ENCODE measurements at places on chromosomes 12 and 14. TPM values are rescaled to one million over a fixed set of nuclear protein-coding genes. Genes with fewer than 3 reads are reported as not detected.

DNA sequence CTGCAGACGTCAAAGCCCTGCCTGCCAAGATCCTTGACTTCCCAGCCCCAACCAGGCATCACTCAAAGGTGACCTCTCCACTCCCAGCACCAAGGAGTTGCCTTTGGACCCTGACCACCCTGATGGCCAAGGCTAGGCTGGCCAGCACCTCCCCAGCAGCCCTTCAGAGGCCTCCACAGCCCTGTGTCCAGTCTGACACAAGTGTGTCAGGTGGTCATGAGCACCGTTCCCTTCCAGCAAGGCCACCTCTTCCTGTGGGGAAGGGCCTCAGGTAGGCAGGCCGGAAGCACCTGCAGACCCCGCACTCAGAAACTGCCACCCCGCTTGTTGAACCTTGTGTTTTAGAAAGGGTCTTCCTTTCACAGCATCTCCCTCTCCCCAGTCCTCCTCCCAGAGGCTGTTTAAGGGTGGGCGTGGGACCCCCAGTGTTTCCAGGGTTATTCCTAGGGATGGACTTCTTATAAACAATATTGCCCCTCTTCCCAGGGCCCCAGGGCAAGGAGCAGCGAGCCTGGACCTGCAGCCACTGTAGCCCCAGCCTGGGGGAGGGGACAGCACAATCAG is 13.2 kb upstream of the INF2 start:
- H3K36me3 ChIP-seq = no peaks in the 10 kb centered on the region
- H3K27ac ChIP-seq = no peak overlapping the region
- H3K4me1 ChIP-seq = peaks cover 20% of the 10 kb centered on the region
- DNase-seq = no peak

- H3K4me1 ChIP-seq = no peaks in the 10 kb centered on the region
- no peaks in the 10 kb centered on the region for H3K36me3 ChIP-seq
- H3K27me3 ChIP-seq = no peaks in the 10 kb centered on the region
- no peak overlapping the region for H3K4me3 ChIP-seq
- H3K27ac ChIP-seq = no peak overlapping the region
Observed at GRCh38 chr12:109727746-109728726, 14.4 kb downstream of the FAM222A start.

- no peak overlapping the region for H3K4me3 ChIP-seq
- H3K27me3 ChIP-seq = no peaks in the 10 kb centered on the region
- H3K27ac ChIP-seq = no peak overlapping the region
- no peaks in the 10 kb centered on the region for H3K4me1 ChIP-seq
- no peaks in the 10 kb centered on the region for H3K36me3 ChIP-seq
Observed at GRCh38 chr12:111157486-111157885, 211.4 kb downstream of the PHETA1 start.

PPFIBP1 gene
- total RNA-seq = 37.5 TPM

NDUFB1 gene
- total RNA-seq = 229 TPM

GRCh38 chr12:69466867-69467266 is 3.3 kb upstream of the FRS2 start:
- no peaks in the 10 kb centered on the region for H3K27me3 ChIP-seq
- H3K27ac ChIP-seq = no peak overlapping the region
- H3K4me1 ChIP-seq = peaks cover 11% of the 10 kb centered on the region
- H3K4me3 ChIP-seq = no peak overlapping the region
- H3K36me3 ChIP-seq = no peaks in the 10 kb centered on the region
- no peak for DNase-seq

DNA sequence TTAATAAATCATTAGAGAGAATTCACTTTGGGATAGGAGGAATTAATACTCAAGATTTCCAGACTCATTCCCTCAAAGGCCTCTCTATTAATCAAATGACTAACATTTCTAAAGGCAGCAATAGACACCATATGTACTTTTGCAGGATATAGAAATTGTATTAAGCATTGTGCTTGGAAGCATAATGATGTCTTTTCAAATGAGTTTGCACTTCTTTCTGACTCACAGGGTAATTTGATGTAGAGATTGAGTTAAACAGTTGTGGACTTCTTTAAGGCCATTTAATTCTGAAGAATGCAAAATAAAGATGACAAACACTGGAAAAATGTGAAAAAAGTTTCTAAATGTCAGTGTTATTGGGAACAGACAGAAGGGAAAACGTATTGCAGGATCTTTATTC is 63.4 kb upstream of the CSRP2 start:
- H3K36me3 ChIP-seq = no peaks in the 10 kb centered on the region
- no peak overlapping the region for H3K4me3 ChIP-seq
- no peaks in the 10 kb centered on the region for H3K27me3 ChIP-seq
- H3K27ac ChIP-seq = no peak overlapping the region

DAAM1 gene
- total RNA-seq = 42.1 TPM

DNA sequence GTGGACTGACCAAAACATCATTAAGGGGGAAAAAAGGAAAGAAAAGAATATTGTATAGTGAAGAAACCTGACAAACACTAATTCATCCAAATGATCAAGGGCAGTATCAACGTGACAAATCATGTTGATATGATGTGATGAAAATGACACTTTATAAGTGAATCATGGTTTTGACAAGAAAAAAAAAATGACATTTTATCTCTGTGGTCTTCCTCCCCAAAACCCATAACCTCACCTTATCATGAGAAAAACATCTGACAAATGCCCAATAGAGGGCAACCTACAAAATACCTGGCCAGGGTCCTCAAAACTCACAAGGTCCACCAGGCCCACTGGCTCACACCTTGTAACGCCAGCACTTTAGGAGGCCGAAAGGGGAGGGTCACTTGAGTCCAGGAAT is 13.8 kb downstream of the TMED10 start:
- H3K27me3 ChIP-seq = no peaks in the 10 kb centered on the region
- no peak for DNase-seq
- H3K27ac ChIP-seq = no peak overlapping the region
- no peak overlapping the region for H3K4me3 ChIP-seq
- H3K4me1 ChIP-seq = peaks cover 4% of the 10 kb centered on the region
- H3K36me3 ChIP-seq = no peaks in the 10 kb centered on the region

DNA sequence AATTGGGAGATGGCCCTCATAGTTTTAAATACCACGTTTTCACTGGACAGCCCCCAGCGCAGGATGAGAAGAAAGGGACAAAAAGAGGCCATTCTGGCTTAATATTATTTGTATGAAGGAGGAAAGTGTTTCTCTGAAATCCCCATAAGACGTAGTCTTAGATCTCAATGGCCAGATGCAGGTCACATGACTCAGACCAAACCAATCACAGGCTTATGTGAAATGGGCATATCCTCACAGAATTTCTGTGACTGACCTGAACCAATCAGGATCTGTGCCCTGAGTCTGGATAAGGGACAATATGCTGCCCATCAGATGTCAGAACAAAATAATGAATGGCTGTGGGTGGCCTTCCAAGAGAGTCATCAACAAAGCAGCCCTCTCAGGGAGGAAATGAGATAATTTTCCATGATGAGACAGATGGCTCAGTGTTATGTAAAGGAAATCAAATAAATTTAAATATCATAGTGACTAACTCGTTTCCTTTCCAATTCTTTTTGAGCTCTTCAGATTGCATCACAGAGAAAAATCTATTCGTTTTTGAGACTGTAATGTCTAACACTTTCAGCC is 1009.5 kb upstream of the TMEM132C start:
- H3K4me3 ChIP-seq = no peak overlapping the region
- no peak overlapping the region for H3K27ac ChIP-seq
- no peaks in the 10 kb centered on the region for H3K27me3 ChIP-seq
- H3K4me1 ChIP-seq = no peaks in the 10 kb centered on the region

DNA sequence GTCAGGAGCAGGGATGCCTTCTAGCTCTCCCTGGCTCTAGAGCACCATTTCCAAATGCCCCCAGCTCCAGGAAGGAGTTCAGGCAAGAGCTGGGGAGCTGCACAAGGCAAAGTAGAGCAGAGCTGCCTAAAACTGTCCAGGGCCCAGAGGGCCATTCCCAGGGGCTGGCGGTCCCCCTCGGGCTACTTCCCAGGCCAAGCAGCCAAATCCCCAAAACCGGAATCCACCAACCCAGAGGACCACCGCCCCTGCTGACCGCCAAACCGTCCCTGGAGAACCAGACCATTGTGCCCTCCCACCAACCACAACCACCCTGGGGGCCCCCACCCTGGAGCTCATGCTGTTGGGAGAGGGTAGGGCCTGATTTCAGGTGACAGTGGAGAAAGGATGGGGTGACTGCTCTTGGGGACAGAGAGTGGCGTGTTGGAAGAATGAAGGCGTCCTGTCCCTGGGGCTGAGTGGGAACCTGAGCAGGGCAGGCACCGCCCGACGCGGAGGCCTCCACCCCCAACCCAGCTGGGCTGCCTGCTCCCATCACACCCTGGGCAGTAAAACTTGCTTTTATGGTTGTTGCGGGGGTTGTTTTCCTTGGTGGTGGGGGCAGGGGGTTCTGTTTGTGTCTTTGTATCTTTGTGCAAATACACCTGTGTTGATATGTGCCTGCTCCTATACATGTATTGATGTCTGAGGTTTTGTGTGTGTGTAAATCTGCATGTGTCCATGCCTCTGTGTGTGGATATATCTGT is 24.0 kb upstream of the KRT78 start:
- no peak overlapping the region for H3K4me3 ChIP-seq
- peaks cover 4% of the 10 kb centered on the region for H3K4me1 ChIP-seq
- H3K27me3 ChIP-seq = no peaks in the 10 kb centered on the region
- H3K27ac ChIP-seq = peak overlapping the region; percentile 89
- no peaks in the 10 kb centered on the region for H3K36me3 ChIP-seq

DNA sequence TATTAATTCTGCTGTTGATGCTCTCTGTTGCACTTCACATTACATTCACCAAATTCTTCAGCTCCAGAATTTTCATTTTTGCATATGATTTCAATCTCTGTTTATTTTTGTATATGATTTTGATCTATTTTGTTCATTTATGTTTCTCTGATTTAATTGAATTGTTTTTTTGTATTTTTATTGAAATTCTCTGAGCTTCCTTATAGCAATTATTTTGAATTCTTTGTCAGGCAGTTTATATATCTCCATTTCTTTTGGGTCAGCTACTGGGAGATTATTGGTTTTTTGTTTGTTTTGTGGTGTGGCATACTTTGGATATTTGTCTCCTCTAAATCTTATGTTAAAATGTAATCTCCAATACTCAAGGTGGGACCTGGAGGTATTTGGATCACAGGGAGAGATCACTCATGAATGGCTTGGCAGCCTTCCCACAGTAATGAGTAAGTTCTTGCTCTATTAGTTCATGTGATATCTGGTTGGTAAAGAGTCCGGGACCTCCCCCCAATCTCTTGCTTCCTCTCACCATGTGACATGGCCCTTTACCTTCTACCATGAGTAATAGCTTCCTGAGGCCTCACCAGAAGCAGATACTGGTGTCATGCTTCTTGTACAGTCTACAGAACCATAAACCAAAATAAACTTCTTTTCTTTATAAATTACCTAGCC is 8.7 kb upstream of the TCL1A start:
- no peak for DNase-seq
- no peak overlapping the region for H3K4me3 ChIP-seq
- no peaks in the 10 kb centered on the region for H3K4me1 ChIP-seq
- H3K27ac ChIP-seq = no peak overlapping the region
- no peaks in the 10 kb centered on the region for H3K36me3 ChIP-seq

DNA sequence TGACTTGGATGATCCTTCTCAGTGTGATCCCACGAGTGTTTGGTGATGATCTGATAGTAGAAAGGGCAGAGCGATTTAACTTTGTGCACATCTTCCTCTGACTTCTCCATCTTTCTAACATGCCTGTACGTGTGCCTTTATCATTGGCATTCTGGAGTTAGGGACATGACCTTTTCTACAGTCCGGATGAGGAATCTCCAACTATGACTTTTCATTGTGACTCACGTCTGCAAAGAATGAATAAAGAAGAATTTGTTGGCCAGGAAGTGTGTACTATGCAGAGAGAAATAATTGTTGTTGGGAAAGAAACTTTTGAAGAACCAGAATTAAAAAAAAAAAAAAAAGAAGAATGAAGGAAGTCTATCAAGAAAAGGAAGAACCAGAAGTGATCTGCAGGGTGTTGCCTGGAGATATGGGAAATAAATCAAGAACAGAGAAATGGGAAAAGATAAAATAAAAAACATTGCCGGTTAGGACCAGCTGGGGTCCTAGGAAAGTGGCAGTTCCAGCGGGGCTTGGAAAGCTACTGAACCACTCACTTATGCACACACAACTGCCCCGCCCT is 25.3 kb downstream of the PPFIBP1 start:
- H3K27me3 ChIP-seq = no peaks in the 10 kb centered on the region
- DNase-seq = no peak
- peak overlapping the region; percentile 45 for H3K27ac ChIP-seq
- H3K36me3 ChIP-seq = no peaks in the 10 kb centered on the region
- H3K4me3 ChIP-seq = no peak overlapping the region
- peaks cover 4% of the 10 kb centered on the region for H3K4me1 ChIP-seq

UNC79 gene
- total RNA-seq = not detected

NR1H4 gene
- total RNA-seq = 75.1 TPM

GRCh38 chr14:75993567-75994041 is 8.0 kb downstream of the IFT43 start:
- peaks cover 25% of the 10 kb centered on the region for H3K36me3 ChIP-seq
- no peak overlapping the region for H3K4me3 ChIP-seq
- peak overlapping the region; percentile 63 for H3K27ac ChIP-seq
- H3K4me1 ChIP-seq = no peaks in the 10 kb centered on the region
- H3K27me3 ChIP-seq = no peaks in the 10 kb centered on the region
- DNase-seq = no peak

Data from Peyer's patch (tissue), 4 donors.